ENCODE measurements at places on chromosomes 4 and X. TPM values are rescaled to one million over a fixed set of nuclear protein-coding genes. Genes with fewer than 3 reads are reported as not detected.

The EXOC1L gene
- total RNA-seq: not detected

The MAGEA4 gene
- not detected for total RNA-seq

The F8A3 gene
- total RNA-seq: not detected

The SPANXD gene
- not detected for total RNA-seq

The USP17L27 gene
- total RNA-seq: not detected

The SPIN2A gene
- 0.37 TPM for total RNA-seq

The PIN4 gene
- total RNA-seq: 4.6 TPM

The MCF2 gene
- total RNA-seq: not detected

The PQBP1 gene
- total RNA-seq: 61.5 TPM

The TBX22 gene
- total RNA-seq: not detected

The F8 gene
- total RNA-seq: 2.1 TPM

The DGKK gene
- total RNA-seq: not detected

The GAGE12F gene
- total RNA-seq: not detected

The PDE5A gene
- 106 TPM for total RNA-seq

The FGFBP2 gene
- not detected for total RNA-seq
